Activated T-helper 9 cell treated with anti-CD3 and anti-CD28 coated beads, Interleukin-2, amount 50 U/mL, for 16 hours (primary cell): ENCODE measurements at places on chromosomes 12 and 14.

DNA sequence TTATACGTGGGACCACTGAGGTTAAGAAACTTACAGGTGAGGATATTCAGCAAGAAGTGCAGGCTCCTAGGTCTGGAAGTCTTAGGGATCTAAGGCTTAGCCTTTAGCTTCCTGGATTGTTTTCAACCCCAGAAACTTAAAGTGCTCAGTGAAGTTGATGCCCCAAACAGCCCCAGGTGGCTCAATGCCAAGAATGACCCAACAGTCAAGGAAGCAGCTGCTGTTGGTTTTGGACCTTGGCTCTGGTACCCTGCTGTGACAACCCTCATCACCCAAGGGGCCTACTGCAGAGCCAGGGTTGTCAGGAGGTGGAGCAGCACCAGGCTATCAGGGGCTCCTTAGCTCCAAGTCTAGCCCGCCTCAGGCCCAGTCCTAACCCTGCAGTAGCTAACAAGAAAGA, 36.8 kb downstream of the VDR start:
- no peak for DNase-seq

DNA sequence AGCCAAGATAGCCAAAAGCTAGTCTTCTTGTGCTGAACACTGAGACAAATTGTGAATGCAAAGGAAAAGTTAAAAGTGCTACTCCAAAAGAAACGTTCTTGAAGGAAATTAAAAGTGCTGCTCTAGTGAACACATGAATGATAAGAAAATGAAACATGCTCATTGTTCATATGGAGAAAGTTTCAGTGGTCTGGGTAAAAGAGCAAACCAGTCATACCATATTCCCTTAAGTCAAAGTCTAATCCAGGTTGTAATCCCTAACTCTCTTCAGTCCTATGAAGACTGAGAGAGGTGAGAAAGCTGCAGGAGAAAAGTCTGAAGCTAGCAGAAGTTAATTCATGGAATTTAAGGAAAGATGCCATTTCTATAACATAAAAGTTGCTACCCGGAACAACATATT, 121.5 kb downstream of the MNAT1 start:
- DNase-seq: no peak

DNA sequence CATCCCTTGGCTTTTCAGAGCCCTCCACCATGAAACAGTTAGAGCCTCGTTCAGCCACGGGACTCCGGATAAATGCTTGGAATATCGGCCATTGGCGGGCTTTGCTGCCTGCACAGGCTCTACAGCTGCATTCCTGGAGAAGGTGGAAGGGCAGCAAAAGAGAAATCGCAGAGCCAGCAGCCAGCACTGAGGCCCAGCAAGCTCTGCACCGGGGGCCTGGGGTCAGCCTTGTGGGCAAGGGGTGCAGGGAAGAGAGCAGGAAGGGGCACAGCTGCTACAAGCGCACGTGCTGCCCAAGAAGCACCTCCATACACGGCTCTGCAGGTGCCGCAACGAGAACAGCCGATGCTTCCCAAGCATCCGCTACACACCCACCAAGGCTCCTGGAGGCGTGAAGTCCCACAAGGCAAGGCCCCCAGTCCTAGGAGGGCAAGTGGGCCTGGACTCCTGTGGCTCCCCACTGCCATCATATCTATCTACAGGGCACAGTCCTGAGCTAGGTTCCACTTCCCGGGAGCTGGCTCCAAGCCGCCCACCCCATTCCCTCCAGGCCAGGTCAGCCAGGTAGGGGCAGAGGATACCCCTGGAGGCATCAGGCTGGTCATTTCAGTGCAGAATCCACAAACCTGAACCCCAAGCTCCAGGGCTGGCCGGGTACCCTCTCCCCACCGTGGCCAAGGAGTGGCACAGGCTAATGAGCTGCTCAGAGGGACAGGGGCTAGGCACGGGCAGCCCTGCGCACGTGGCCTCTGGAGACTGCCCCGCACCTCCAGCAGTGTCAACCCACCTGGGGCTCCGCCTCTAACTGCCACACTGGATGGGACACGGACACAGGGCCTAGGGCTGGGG, 40.2 kb downstream of the CCNK start:
- no peak for DNase-seq

DNA sequence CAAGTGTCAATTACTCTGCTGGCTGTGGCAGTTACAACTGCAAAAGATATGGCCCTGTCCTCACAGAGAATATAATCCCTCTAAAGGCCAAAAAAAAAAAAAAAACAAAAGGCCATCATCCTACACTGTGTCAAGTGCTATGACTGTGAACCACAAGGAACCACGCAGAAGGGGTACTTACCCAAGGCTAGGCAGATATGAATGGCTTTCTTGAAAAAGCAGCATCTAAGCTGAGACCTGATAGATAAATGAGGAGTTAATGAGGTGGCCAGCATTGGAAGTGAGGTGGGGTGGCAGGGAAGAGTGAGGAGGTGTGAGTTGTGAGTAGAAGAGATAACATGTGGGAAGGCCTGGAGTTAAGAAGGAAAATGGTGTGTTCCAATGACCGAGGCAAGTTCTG, 16.4 kb upstream of the IL22 start:
- no peak for DNase-seq

GRCh38 chr12:58291106-58291505, 349.7 kb downstream of the ATP23 start:
- DNase-seq: no peak

DNA sequence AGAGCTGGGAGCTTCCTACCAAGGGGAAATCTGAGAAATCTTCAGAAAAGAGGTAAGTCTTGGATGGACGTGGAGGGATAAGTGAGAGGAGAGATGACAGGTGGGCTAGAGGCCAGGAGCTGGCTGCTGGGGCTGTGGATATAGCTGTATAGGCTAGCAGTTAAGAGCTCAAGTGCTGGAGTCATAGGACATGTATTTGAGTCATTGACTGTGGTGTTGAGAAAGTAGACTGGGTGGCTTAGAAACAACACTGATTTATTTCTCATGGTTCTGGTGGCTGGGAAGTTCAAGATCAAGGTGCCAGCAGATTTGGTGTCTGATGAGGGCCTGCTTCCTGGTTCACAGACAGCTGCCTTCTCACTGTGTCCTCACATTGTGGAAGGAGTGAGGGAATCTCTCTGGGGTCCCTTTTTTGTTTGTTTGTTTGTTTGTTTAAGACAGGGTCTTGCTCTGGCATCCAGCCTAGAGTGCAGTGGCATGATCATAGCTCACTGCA, 151.1 kb upstream of the FUT8 start:
- DNase-seq: no peak

DNA sequence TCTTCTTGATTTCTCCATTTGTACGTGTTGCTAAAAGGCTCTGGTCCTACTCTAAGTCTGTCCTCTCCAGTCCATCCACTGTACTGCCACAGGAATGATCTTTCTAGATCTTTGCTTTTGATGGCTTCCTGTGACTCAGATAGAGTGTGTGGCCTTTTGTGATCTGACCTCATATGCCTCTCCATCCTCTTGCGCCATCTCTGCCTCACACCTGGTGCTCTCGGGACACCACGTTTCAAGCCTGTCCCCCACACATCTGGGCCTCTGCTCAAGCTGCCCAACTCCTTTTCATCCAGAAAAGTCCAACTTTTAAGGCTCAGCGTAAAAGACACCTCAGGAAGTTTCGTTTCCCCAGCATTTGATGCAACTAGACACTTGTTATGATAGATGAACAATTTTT, 39.0 kb downstream of the DCAF4 start:
- no peak for DNase-seq

DNA sequence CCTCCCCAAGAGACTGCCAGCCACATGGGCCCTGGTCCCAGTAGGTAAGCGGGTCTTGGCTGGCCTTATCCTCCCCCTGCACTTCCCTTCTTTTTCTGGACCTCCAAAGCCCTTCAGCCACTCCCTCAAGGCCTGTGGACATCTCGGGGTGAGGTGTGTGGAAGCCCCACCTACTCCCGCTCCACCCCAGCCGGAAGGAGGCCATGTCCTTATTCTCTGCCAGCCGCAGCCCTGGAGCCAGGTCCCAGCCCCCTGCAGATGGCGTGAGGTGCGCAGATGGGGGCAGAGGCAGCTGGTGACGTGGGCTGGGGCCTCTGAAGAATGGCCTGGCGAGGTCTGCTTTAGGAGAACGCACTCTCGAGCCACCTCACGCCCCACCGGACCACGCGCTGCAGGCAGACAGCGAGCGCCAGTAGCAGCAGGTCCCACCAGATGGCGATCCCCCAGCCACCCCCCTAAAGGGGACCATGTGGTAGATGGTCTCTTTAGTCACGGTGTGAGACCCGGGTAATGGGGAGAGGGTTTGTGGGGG, 167.1 kb downstream of the TSPAN9 start:
- DNase-seq: no peak

GRCh38 chr14:67566908-67567307, 33.2 kb downstream of the PIGH start:
- no peak for DNase-seq

- DNase-seq: no peak
Measured at GRCh38 chr12:114863911-114864310, 179.9 kb upstream of the TBX3 start.

GRCh38 chr12:11776316-11776715, 126.8 kb downstream of the ETV6 start:
- DNase-seq: no peak

DNA sequence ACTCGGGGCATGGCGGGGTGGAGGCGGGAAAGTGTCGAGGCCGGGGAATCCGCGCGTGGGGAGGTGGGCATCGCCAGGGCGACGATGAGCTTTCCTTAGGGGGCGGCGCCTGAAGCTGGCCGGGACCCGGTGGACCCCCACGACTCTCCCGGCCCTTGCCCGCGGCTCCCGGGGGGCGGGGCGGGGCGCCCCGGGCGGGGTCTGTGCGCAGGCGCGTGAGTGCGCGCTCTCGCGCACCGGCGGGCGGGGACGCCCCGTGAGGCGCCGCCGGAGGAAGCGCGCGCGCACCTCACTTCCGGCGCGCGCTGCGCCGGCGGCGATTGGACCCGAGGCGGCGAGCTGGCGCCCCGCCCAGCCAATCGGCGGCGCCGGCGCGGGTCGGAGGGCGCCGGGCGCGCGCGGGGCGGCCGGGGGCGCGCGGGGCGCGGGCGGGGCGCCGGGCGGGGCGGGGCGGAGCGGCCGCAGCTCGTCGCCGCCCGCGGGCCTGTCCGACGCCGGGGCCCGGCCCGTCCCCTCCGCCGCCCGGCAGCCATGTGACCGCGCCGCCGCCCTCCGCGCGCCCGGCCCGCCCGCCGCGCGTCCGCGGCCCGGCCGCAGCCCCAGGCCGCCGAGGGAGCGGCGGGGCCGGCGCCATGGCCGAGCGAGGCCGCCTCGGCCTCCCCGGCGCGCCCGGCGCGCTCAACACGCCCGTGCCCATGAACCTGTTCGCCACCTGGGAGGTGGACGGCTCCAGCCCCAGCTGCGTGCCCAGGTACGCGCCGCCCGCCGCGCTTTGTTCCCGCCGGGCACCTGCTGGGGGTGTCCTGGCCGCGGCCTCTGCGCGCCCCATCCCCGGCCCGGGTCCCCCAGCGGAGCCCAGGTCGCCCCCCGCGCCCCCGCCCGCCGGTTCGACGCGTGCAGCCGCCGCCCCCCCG, at the start of gene PACS2:
TSS of gene PACS2 (plus strand) at position 462 of the 914 bp plus-strand sequence. CDS start at position 633, 171 bp downstream.
- DNase-seq: peak; percentile 70

- DNase-seq: no peak
Measured at GRCh38 chr14:28656704-28657255, 109.8 kb upstream of the FOXG1 start.

GRCh38 chr12:571795-572531, 91.3 kb downstream of the NINJ2 start:
- no peak for DNase-seq

GRCh38 chr14:96281486-96281885, 25.5 kb downstream of the BDKRB1 start:
- DNase-seq: no peak

- DNase-seq: no peak
Measured at GRCh38 chr12:66190519-66191370, 1.7 kb downstream of the IRAK3 start.

DNA sequence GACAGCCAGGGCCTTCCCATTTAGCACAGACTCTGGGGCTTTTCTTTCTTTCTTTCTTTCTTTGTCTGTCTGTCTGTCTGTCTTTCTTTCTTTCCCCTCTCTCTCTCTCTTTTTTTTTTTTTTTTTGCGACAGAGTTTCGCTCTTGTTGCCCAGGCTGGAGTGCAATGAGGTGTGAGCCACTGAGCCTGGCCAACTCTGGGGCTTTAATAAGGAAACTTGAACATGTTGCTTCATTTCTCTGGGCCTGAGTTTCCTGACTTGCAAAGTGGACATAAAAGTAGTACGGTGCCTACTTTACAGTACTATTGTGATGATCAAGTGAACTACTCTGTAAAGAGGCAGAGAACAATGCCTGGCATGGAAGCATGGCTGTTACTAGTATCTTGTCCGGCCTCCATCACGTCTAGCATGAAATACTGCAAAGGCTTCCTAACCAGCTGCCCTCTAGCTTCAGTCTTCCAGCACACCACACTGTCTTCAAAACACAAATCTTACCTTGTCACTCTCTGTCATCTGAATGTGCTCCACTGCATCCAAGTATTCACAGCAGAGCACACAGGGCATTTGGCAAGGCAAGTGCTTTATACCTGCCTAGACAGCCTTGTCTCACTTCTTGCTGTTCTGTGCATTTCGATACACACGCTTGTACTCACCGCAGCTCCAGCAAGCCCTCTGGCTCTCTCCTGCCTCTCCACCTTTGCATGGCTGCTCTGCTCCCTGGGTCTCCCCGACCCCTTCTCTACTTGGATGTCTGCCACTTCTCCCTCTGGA, 96.7 kb downstream of the IRF2BPL start:
- DNase-seq: no peak

GRCh38 chr14:104316121-104316722, 177.8 kb downstream of the KIF26A start:
- DNase-seq: no peak

DNA sequence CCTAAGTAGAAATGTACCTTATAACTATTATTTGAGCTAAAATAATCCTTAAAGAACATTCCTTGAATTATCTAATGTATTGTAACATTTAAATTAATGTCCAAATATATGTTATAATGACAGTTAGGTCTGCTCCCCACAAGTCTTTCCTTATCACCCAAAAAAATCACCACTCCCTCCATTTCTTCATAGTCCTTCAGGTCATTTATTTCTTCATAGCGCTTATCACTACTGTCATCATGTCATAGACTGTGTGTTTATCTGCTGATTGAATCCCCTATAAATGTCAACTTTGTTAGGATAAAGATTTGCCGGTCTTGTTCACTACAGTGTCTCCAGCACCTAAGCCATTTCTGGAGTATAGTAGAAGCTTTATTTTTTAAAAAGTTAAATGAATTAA, 12.0 kb downstream of the LUM start:
- DNase-seq: no peak

GRCh38 chr12:4172999-4173398, 100.6 kb upstream of the CCND2 start:
- DNase-seq: no peak

DNA sequence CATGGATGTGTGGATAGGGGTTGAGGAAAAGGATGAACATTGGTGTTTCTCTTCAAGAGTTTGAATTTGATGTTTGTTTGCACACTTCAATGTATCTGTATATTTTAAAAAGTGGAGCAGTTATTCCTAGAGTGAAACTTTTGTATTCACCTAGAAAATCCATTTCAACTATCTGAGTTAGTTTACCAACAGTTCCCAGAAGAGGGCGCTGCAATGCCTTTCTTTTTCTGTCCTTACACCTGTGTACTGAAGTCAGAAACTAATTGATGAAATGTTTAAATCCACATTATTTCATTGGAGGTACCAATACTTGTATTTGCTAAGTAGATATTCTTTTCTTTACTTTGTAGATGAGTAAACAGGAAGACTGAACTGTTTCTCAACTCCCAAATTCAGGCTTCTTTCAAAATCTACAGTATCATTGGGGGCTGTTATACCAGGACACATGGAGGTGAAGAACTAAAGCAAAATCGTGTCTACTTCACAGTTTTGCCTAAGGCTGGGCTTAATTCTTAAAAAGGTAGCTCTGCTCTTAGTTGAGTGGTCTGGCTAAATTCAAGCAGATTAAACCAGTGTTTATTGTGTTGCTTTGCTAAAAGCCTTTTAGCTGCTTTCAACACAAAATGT, 26.6 kb upstream of the KLRB1 start:
- peak; percentile 56 for DNase-seq

- no peak for DNase-seq
Measured at GRCh38 chr12:98618952-98619351, 25.5 kb downstream of the SLC25A3 start.
